ENCODE measurements at places on chromosomes 5 and 9.

- DNase-seq, result peak; percentile 63
Measured at GRCh38 chr9:38423273-38423972, 831 bp downstream of the IGFBPL1 start.

DNA sequence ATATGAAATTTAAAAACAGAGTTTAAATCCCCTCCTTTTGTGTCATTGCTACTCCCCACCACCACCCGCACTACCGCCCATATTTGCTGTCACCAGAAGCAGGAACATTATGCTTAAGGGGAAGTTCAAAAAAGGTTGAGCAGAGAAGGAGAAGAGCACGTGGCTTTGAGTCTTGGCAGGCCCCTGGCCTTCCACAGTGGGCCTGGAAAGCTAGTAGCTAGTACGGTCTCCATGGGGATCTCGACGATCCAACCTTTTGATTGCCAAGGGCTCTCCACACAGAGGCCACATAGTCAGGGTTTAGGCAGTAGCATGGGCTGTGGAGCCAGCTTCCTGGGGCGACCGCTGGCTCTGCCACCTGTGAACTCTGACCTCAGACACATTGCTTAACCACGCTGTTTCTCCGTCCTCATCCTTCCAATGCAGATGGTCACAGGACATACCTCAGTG, 90.1 kb downstream of the GOLPH3 start:
- no peak for DNase-seq

- no peak for DNase-seq
Measured at GRCh38 chr9:70256123-70256551, 2.6 kb upstream of the SMC5 start.

DNA sequence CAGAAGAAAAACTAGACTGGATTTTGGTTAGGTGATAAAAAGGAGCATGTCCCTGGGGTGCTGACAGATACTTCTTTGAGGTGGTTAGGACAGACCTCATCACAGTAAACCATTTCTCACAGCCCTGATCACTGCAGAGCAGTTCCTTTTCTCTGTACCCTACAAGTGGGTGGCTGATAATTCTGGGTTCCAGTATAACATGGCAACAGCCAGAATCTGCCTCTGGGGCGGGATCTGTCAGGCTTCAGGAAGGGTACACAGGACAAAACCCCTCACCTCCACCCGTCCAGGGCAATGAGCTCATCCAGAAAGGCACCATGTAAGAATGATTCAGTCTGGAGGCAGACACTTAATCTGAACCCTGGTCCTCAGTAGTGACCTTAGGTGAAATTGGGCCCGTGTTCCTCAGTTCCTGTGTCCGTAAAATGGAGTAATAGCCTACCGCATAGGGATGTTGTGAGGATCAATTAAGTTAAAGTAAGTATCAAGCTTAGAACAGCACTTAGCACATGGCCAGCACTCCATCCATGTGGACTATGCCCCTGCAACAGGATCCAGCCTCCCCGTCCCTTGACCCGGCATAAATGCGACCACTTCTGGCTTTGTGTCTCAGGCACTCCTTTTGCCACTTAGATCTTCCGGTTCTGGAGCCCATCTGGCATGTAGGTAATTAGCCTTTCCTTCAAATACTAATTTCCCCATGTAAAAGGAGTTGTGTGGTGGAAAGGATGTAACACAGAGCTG, 129.2 kb downstream of the LHFPL2 start:
- no peak for DNase-seq

GRCh38 chr9:114051706-114052105, 26.4 kb downstream of the AMBP start:
- peak; percentile 39 for DNase-seq

GRCh38 chr5:53537711-53538110, 22.7 kb upstream of the NDUFS4 start:
- DNase-seq, result no peak

DNA sequence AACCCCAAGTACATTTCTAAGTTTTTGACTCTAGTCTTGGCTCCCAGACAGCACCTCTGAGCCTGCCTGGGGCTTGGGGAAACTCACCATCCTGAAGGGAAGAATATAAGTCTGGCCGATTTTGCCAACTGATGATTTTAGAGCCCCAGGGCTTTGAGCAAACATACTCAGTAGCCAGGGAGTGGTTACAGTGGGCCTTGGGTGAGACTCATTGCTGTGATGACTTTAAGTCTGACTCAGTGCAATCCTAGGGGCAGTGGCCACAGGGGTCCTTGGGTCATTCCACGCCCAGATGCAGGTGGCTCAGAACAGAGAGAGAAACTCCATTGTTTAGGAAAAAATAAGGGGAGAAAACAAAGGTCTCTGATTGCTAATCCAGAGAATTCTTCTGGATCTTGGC, 312.0 kb upstream of the EDIL3 start:
- no peak for DNase-seq

DNA sequence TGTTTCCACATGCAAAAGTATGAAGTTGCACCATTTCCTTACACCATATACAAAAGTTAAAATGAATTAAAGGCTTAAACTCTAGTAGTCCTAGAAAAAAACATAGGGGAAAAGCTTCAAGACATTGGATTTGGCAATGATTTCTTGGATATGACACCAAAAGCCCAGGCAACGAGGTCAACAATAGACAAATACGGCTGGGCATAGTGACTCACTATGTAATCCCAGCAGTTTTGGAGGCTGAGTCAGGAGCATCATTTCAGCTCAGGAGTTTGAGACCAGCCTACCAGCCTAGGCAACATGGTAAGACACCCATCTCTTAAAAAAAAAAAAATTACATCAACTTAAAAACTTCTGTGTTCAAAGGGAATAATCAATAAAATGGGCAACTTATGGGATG, 30.9 kb upstream of the SREK1 start:
- DNase-seq, result no peak

DNA sequence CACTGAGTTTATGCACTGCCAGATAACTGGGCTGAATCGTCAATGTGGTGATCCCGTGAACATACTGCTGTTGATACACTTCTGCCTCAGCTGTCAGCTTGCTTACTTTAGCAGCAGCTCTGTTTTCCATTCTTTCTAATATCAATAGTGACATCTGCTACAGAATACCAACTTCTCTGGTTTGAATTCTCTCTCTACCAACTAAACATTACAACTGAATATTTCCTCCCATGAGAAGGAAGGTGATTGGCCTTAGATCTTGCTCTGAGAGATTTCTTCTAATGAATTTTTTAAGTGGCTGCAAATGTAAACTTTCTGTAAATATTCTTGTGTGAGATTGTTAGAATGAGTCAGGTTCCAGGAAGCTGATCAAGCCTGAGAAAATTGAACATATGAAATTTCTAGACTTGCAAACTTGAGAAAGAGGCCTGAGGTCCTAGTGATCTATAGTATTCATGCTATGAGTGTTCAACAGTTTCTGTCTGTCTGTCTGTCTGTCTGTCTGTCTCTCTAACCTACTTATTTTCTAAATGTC, 205.5 kb upstream of the CDKN2B start:
- DNase-seq, result no peak

DNA sequence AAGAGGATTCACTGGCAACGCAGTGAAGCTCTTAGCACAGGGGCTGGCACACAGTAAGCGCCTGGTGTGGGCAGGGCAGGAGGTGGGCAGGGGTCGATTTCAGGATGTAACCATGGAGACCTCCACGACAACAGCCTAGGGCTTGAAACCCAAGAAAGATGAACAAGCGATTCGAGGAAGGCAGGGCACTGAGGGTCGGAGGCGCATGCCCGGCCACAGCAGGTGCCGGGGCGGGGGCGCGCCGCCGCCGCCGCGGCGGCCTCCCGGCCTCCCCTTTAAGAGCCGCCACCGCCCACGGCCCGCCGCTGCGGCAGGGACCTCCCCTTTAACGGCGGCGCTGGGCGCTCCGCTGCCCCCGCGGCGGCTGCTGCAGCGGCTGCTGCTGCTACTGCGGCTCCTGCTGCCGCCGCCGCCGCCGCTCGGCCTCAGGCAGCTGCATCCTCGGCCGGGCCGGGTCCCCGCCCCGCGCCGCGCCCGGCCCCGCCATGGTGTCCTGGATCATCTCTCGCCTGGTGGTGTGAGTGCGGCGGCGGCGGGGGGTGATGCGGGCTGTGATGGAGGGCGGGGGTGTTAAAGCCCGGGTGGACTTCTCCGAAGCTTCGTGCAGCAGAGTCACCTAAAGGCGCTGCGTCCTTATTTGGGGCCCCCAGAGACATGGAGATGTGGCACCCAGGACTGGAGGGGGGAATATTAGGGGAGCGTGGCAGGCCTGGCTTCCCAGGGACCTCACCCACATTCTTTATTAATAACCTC, at the start of gene REEP2:
REEP2 (plus strand) TSS at position 334 of the 753 bp plus-strand sequence; CDS start at position 486, 152 bp downstream.
- no peak for DNase-seq

DNA sequence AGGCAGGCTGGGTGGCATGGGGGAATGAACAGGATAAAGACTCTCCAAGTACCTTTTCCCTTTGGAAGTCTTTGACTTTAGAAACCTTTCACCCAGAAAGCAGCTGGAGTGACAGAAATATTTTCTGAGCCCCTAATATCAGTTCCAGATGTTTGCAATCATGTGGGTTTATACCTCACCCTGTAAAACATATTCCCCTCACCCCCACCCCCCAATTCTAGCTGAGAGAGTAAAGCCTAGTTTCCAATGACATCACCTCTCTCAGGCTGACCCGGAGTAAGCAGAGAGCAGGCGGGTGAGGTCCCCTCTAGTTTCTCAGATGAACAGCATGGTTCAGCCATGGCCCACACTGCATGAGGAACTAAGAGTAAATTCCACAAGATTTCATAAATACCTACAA, 82.9 kb upstream of the TRIM32 start:
- no peak for DNase-seq

DNA sequence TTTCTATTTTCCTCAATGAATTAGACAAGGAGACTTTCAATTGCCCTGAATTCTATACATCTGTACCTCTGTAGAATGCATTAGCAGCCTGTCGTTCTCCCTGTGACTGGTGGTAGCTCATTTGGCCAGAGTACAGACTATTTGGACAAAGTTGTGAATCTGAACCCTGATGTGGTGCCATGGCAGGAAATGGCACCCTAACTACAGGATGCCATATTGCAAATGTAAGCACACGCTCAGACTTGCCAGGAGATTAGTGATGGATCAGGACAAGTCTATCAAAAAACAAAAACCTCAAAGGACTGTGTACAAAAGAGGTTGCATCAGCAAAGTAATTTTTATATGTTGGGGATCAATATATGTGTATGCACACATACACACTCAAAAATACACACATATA, 58.3 kb downstream of the SVEP1 start:
- no peak for DNase-seq

DNA sequence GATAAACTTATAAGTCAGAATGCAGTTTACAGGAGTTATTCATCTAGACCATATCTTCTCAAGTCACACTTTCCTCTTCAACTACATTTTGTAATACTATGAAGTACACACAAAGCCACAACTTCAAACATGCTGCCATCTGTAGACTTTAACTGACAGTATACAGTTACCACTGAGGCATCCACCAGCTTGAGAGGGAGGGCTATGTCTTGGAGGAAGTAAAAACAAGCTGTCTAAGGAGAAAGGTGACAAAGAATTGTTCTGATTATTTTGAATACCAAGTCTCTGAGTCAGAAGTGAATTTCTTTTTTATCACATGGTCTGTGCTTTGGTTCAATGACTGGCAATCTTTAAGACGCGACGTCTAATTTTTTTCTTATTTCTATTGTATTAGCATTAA, 97.6 kb upstream of the CDH10 start:
- no peak for DNase-seq

GRCh38 chr9:83473488-83473971, 64.7 kb downstream of the FRMD3 start:
- DNase-seq, result no peak

DNA sequence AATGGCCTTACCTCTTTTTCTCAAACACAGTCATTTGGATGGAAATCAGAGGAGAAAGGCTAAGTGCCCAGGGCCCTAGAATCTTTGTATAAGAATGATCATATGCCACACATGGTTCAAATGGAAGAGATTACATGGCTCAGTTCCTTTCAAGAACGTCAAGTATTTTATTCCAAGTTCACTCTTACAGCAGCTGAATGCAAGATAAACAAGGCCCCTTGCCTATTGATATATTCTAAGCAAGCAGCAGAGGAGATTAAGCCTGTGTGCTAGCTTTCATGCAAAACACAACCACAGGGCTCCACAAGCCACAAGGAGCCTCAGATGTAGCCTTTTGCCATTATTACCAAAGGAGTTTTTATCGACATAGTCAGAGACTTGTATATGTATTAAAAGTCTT, 55.3 kb upstream of the SLCO6A1 start:
- DNase-seq, result no peak

GRCh38 chr5:59760785-59761348, 132.7 kb downstream of the PDE4D start:
- no peak for DNase-seq

DNA sequence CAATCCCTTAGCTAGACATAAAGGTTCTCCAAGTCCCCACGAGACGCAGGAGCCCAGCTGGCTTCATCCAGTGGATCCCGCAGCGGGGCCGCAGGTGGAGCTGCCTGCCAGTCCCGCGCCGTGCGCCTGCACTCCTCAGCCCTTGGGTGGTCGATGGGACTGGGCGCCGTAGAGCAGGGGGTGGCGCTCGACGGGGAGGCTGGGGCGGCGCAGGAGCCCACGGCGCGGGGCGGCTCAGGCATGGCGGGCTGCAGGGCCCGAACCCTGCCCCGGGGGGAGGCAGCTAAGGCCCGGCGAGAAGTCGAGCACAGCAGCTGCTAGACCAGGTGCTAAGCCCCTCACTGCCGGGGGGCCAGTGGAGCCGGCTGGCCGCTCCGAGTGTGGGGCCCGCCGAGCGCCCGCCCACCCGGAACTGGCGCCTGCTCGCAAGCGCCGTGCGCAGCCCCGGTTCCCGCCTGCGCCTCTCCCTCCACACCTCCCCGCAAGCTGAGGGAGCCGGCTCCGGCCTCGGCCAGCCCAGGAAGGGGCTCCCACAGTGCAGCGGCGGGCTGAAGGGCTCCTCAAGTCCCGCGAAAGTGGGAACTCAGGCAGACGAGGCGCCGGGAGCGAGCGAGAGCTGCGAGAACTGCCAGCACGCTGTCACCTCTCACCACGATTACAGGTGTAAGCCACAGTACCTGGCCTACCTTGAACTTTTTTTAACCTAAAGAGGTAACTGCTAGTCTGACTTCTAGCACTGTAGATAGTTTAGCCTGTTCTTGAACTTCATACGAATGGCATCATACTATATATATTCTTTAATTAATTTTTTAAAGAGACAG, 35.5 kb downstream of the PTGS1 start:
- DNase-seq, result no peak

GRCh38 chr5:23268136-23268535, 239.3 kb upstream of the PRDM9 start:
- DNase-seq, result no peak

- DNase-seq, result no peak
Measured at GRCh38 chr9:89911721-89912604, 307.2 kb downstream of the GADD45G start.

DNA sequence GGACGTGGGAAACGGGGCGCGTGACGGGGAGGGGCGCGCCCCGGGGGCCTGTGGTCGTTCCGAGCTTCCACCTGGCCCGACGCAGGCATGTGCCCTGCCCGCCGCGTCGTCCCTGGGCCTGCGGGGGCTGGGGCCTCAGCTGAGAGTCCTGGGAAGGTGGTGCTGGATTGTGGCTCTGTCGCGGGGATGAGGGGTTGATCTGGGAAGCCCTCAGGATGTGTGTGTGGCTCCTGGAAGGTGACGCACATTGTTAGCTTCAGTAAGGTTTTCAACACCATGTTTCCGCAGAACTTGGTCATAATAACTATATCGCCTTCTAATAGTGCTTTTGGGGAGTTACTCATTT, 589.1 kb downstream of the MTRR start:
- DNase-seq, result no peak

All from tibial artery (tissue), 4 donors.